ENCODE measurements at places on chromosomes 2 and 18.

GRCh38 chr18:42392416-42392815, 437.4 kb downstream of the PIK3C3 start:
- no peak for DNase-seq

- no peak for DNase-seq
Observed at GRCh38 chr2:205034034-205034433, 488.8 kb downstream of the PARD3B start.

- DNase-seq = no peak
Observed at GRCh38 chr2:139156730-139157129, 376.5 kb upstream of the NXPH2 start.

DNA sequence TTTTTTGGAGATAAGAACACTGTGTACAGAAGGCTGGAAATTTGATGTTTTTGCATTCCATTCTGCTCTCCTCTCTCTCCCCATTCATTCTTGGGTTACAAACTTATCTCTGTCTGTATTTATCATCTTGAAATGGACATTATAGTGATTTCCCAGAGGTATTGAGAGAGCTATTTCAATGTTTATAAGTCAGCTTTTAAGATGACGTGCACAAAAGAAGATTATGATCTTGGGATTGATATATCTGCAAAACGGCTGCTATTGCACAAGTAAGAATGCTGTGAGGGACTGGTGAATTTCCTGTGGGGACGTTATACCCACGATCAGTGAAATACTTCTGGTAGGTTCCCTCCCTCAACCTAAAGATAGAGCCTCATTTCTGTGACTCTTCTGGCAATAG, 61.0 kb upstream of the DTNA start:
- DNase-seq = no peak

- DNase-seq = no peak
Observed at GRCh38 chr2:179524809-179525339, 260.2 kb upstream of the SESTD1 start.

DNA sequence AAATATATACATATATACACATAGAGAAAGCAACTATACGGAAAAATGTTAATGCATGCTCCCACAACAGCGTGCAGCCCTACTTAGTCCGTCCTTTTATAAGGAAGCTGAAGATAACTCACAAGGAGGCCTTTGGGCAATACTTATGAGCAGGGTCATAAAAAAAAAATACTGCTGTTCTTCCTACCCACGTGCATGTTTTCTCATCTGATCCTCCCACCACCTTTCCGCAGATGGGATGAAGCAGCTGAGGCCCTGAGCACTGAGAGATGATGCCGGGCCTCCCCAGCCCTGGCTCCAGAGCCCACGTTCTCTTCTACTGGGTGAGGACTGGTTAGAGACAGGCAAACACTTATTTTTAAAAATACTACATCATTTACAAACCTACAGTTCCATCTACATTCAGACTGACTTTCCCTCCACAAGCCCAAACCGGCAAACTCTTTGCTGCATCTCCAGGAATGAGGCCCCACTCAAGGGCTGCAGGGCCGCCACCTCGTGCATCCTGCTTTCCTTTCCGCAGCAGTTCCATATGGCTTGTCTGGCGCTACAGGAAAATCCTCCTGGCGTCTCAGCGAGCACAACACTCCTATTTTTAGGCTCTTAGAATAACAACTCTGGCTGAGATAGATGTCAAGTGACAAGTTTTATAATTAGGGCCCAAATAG, 41.6 kb downstream of the TBC1D8 start:
- DNase-seq = no peak

DNA sequence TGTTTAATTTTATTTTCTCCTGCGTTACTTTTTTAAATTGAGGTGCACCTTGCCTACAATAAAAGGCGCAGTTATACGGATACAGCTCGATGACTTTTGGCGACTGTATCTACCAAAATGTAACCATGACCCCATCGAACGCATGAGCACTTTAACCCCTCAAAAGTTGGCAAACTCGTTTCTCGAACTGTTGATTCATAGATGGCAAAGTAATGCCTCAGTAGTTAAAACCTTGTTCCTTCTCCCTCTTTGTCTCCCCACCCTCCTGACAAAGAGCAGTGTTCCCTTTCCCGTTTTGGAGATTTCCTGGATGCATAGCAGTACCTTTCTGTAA, 577 bp downstream of the MOGAT1 start:
- no peak for DNase-seq
